ENCODE measurements at places on chromosomes 5 and 9. TPM values are rescaled to one million over a fixed set of nuclear protein-coding genes. Genes with fewer than 3 reads are reported as not detected.
A peak's percentile ranks its signal among the peaks of the same experiment; 100 is the strongest.

Gene TRPM6
- under 0.01 TPM for total RNA-seq

Gene LURAP1L
- total RNA-seq: 6.1 TPM

Gene ADRA1B
- 0.56 TPM for total RNA-seq

Gene KLHL9
- 46.4 TPM for total RNA-seq

DNA sequence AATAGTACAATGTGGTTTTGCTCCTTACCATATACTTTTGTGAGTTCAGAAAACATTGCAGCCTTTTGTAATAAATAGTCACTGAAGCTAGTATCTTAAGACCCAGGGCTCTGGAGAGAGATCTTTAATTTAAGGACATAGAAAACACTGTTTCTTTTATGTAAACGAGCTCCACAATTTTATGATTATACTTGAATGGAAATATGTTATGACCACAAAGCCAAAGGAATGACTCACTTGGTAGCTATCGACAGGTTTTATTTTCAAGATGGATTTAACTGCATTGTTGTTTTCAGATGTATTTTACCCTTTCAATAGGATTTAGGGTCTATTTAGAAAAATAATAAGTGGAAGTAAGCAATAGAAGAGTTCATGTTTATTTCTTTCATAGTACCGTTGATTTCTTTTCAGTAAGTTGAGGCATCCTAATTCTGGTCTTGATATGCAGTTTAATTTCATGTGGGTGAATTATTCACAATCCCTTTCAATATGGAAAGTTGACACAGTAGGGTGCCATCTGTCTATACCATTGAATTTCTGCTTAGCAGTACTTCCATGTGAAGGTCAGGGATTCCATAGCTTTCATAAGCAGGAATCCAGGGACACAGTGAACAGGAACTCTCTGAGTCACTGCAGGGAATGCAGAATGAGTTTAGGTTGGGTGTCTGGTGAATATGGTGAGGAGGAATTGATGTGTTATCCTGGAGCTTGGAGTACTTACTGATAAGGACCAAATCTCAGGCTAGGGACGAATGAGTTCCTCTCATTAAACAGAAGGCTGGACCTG lies 157.6 kb downstream of the CD180 start:
- DNase-seq: peak; percentile 88

DNA sequence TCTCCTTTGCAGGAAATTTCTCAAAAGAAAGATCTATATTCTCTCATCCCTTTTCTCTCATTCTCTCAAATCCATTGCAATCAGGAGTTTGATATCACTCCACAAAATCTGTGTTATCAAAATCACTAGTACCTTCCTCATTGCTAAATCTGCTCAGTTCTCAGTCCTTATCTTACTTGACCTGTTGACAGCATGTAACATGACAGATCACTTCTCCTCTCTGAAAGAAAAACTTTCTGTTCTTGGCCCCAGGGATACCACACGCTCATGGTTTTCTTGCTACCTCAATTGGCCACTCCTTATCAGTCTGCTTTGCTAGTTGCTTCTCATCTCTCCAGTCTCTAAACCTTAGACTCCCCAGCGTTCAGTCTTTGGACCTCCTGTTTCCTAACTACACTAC lies 22.1 kb downstream of the SRP19 start:
- no peak for DNase-seq

DNA sequence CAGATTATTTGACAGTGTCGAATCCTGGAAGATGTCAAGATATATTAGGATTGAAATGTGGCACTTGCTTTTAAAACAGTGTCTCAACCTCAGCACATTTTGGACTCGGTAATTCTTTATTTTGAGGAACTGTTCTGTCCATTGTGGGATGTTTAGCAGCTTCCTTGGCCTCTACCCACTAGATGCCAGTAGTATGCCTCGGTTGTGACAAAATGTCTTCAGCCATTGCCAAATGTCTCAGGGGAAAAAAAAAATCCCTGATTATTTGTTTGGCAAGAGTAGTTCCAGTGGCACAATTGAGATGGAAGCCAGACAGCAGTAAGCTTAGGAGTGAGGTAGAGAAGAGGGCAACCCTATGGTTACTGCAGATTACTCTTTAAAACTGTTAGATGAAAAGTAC lies 694.5 kb upstream of the RIOK2 start:
- no peak for DNase-seq

DNA sequence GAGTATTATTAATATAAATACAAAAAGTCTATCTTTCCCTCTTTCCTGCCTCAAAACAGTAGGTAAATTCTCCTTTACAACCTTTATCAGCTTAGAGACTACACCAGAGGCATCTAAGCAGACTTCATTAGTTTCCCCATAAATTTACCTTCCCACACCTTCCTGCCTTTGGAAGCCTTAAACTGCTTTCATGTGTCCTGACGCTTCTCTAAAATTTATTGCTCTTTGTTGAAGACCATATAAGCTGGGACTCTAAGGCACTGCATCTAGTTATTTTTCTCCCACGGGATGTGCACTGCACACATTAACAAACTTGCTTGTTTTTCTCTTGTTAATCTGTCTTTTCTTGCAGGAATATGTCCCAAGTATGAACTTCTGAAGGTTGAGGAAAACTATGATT lies 51.8 kb downstream of the DEPDC1B start:
- no peak for DNase-seq

GRCh38 chr9:108860354-108860753 lies 1.7 kb upstream of the ACTL7A start:
- peak; percentile 7 for DNase-seq

GRCh38 chr9:130024597-130024994 lies 18.4 kb downstream of the FNBP1 start:
- DNase-seq: peak; percentile 47

- DNase-seq: no peak
These were observed 114.5 kb downstream of the RXRA start for GRCh38 chr9:134440636-134441226.

All from IMR-90 (cell line).